Stimulated activated CD8-positive, alpha-beta memory T cell treated with anti-CD3 and anti-CD28 coated beads, Interleukin-4, amount 100 ng/mL, for 24 hours (primary cell): ENCODE measurements at places on chromosomes 4 and X.

- DNase-seq: no peak
Measured at GRCh38 chr4:142110136-142110535, 473.8 kb downstream of the IL15 start.

GRCh38 chrX:135484641-135485289 is 35.7 kb upstream of the INTS6L start:
- no peak for DNase-seq

- no peak for DNase-seq
Measured at GRCh38 chr4:159010100-159010499, 92.8 kb upstream of the RAPGEF2 start.

GRCh38 chr4:132642016-132642817 is 506.9 kb upstream of the PCDH10 start:
- DNase-seq: no peak

- DNase-seq: no peak
Measured at GRCh38 chrX:139905743-139906142, 27.1 kb downstream of the ATP11C start.

DNA sequence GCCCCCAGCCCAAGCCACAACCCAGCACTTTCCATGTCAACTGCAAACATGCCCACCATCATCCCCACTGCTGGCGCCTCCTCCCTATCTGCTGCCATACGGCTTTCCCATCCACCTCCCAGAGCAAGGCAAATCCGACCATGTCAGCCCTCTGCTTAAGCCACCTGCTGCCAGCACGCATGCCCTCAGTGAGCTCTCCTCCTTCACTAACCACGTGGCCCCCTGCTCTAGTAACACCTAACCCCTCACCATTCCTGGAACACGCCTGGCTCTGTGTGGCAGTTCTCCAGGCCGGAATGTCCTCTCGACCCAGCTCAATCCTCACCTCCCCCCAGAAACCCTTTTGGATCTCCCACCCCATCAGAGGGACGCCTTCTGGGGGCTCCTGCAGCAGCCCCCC is 17.4 kb downstream of the BCAP31 start:
- DNase-seq: no peak

- DNase-seq: no peak
Measured at GRCh38 chr4:185079271-185079905, 61.1 kb downstream of the HELT start.

- DNase-seq: no peak
Measured at GRCh38 chrX:1440506-1440905, 12.2 kb downstream of the ASMTL start.

- DNase-seq: no peak
Measured at GRCh38 chr4:184316821-184317220, 99.1 kb upstream of the ENPP6 start.

DNA sequence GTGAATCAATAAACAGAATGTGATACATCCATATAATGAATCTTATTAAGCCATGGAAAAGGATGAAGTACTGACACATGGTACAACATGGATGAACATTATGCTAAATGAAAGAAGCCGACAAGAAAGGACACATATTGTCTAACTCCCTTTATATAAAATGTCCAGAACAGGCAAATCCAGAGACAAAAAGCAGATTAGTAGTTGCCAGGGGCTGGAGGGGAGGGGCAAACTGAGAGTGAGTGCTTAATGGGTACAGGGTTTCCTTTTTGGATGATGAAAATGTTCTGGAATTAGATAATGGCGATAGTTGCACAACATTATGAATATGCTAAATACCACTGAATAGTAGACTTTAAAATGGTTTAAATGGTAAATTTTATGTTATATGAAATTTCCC is 17.4 kb downstream of the ADGRG4 start:
- DNase-seq: no peak

GRCh38 chrX:68901519-68901918 is 72.7 kb downstream of the EFNB1 start:
- DNase-seq: no peak

DNA sequence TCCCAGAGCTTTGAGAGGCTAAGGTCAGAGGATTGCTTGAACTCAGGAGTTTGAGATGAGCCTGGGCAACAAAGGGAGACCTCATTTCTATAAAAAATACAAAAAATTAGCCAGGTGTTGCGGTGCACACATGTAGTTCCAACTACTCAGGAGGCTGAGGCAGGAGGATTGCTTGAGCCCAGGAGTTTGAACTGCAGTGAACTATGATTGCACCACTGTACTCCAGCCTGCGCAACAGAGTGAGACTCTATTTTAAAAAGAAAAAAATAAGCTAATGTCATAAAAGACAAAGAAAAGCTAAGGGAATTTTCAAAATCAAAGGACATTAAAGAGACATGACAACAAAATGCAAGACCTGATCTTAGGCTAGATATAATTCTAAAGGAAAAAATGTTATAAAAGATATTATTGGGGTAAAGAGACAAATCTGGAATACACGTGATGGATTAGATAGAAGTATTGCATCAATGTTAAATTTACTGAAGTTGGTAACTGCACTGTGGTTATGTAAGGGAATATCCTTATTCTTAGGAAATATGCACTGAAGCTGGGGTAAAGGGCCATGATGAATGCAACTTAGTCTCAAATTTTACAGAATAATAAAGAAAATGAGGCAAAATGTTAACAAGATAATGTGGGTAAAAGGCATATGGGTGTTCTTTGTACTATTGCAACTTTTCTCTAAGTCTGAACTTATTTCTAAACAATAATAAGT is 75.2 kb downstream of the SPRY1 start:
- no peak for DNase-seq

DNA sequence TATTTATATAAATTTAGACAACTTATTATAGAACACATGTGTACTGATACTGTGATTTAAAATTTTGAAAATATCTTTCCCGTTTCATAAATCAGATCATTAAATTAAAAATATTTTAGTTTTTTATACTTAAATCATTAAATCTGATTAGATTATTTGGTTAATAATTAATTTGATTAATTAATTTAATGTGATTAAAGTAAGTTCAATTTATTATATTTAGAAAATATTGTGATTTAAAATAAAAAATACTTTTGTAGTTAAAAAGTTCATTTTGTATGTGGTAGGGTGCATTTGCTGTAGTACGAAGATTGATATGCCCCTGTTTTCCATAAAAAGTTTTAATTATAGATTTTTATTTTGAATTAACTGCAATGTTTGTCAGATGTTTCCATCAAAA is 1323.4 kb downstream of the RAPGEF2 start:
- DNase-seq: no peak

GRCh38 chr4:164358400-164358799 is 395.5 kb upstream of the SMIM31 start:
- DNase-seq: no peak

DNA sequence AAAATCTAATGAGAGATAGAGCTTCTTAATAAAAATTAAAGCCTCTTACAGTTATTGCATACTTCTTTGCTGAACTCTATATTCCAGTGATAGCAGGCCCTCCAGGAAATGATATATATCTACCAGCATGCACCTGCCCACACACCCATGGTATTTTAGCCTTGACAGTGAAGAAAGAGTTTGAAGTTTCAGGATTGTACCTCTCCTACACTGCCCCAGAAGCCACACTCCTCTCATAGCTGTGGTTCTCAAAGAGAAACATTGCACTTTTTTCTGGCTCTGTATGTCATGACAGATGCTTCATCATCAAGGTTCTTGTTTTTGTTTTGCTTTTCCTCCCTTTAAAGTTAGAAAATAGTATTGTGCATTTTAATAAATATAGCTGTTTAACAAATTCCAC is 34.0 kb downstream of the INPP4B start:
- no peak for DNase-seq

- DNase-seq: no peak
Measured at GRCh38 chr4:8048856-8049676, 109.4 kb upstream of the AFAP1 start.

GRCh38 chr4:19193274-19193981 is 1058.3 kb upstream of the SLIT2 start:
- DNase-seq: no peak

- DNase-seq: no peak
Measured at GRCh38 chr4:2745516-2745915, 10.6 kb downstream of the TNIP2 start.

GRCh38 chr4:124265701-124266100 is 446.8 kb downstream of the ANKRD50 start:
- no peak for DNase-seq

- no peak for DNase-seq
Measured at GRCh38 chrX:13418126-13419097, 98.6 kb upstream of the ATXN3L start.

DNA sequence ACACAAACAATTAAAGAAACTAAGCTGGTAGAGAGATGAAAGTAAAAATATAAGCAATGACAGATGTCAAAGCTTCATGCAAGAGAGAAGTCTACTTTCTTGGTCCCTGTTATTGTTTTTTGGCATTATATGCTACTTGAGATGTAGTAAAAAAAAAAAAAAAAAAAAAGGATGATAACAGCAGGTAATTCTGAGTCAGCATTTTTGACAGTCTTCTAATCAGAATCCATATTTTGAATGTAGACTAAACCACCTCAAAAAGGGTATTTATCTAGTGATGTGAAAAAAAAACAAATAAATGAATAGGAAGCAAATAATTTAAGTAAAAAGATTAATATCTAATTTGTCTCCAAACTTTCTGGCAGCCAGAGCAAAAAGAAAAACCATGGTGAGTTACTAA is 422.2 kb upstream of the CPEB2 start:
- no peak for DNase-seq

DNA sequence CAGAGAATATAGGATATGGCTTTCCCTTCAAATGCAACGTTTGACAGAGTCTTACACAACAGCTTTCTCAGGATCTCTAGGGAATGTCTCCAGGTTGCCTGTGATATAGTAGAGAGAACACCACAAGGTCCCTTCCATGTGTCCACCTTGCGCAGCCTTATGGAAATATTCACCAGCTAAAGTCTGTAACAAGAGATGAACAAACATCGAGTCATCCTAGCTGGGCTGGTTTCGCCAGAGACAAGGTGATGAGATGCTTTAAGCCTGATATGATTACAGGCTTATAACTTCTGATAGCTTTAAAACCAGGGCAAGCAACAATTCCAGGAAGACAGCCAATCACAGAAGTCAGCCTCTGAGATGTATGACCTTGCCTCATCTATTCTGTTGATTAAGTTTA is 83.8 kb downstream of the SEL1L3 start:
- DNase-seq: no peak

GRCh38 chr4:157459785-157460184 is 239.3 kb downstream of the GRIA2 start:
- no peak for DNase-seq

DNA sequence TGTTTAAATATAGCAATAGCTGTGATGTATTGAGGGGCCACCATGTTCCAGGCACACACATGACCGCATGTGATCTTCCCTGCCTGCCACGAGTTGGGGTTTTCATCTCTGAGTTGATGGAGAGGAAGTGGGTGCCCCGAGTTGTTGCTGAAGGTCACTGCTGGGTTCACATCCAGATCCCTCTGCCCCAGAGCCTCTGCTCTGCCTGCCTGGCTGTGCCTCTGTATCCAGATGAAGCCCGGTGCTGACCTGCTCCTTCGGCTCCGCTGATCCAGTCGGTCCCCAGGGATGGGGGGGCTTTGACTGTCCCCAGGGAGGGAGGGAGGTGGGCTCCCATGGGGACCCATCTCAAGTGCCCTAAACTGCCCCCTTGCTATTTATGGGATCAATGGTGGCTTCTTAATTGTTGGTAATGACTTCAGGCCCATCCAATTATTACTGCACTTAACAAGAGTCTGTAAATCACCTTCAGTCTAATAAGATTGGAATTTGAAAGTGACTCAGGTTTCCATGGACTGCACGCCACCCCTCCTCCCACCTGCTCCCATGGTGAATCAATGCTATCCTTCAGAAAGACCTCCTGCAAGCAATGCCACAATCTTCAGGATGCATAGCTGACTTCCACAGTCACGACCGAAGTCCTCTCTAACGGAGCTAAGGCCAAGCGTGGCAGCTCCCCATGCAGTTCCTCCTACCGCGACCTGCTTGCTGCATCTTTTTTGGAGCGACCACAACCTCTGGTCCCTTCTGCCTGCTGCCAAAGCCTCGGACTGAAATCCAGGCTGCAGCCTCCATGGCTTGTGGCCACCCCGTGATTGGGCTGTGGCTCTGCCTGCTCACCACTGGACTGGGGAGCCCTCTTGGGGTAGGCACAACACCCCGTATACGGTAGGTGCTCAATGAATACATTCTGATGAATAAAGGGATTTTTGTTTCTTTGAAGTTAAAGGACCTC is 73.1 kb downstream of the CPZ start:
- no peak for DNase-seq

DNA sequence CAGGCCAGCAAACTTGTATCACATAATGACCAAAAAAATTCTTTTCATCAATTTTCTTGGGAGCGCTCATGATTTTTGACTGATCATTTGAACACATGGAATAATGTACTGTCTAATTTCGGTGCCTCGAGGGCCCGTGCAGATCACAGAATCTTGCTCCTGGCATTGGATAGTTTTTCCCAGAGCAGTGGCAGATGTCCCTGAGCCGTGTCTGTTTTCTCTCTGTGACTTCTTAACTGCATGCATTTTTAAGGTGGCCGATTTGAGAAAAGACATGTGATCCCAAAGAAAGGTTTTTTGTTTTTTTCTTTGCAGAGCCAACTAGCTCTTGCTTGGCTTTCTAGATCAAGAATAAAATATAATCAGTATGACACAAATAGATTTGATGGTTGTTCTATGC is 19.7 kb downstream of the GPRIN3 start:
- DNase-seq: no peak

DNA sequence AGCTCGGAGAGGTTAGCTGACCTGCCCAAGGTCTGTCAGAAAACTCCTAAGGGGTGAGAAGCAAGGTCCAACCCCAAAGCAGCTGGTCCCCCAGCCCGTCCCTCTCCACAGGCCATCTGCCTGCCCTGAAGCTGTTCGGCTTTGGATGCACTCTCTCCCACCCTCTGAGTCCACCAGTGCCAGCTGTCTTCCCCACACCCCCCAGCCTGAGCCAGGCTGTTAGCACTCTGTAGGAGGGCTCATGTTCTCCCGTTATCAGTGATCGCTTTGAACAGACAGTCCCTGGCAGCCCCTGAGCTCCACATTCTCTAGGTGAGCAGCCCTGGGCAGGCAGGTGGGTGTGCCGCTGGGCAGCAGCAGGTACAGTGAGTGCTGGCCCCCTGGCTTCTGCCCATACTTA is 16.0 kb downstream of the ZNF185 start:
- no peak for DNase-seq

DNA sequence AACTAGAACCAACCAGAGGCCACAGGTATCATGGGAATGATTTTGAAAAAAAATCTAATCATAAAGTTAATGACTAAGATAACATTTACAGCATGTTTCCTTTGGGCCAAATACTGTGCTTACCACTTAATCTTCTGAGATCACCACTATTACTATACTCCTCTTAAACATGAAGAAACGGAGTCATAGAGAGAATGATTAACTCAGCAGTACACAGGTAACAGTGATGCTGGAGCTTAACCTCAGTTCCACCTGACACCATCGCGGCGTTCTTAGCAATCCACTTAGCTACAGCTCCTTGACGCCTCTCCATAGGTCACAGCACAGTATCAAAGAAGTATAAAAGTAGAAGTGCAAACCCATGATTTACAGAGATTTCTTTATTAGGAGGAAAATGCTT is 592.6 kb upstream of the SLIT2 start:
- DNase-seq: no peak

DNA sequence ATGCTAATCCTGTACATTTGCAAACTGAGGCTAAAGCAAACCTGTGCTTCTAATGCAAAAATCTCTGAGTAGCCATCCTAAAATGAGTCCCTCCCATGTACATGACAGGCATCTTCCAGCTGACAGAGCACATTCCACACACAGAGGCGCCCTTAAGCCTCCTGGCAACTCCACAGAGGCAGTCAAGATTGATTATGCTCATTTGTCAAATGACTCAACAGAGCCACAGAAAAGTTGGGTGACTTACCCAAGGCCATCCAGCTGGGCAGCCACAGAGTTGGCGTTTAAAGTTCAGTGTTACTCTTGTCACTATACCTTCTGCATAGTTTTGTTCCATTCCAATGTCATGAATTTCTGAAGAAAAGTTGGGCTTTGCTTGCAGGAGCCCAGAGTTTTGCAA is 394.6 kb upstream of the FGF13 start:
- no peak for DNase-seq
